Epithelial cell of prostate (primary cell): ENCODE measurements at places on chromosomes 12 and 14.
A peak's percentile ranks its signal among the peaks of the same experiment; 100 is the strongest.

- DNase-seq: no peak
Observed at GRCh38 chr12:47066278-47067025, 13.0 kb upstream of the PCED1B start.

GRCh38 chr12:1935700-1936378 lies 17.4 kb upstream of the CACNA2D4 start:
- DNase-seq: no peak

- DNase-seq: no peak
Observed at GRCh38 chr12:53659571-53659981, 16.3 kb downstream of the ATP5MC2 start.

GRCh38 chr14:52848626-52849025 lies 57.2 kb upstream of the GNPNAT1 start:
- DNase-seq: no peak

DNA sequence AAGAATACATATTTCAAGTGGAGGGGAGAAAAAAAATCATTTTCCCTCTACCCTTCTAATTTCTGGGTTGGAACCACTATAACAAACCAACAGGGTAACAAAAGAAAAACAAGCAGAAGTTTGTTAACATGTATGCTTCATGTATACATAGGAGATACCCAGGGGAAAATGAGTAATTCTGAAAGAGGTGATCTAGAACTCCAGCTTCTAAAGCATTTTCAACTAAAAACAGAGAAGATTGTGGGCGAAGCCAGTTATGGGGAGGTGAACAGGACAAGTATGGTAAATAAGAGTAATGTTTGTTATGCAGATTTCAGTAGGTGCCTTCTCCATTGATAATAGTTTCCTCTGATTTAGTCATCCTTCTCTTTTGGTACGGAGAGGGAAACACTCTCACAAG lies 16.7 kb downstream of the FNTB start:
- no peak for DNase-seq

GRCh38 chr12:124453419-124454351 lies 113.7 kb downstream of the NCOR2 start:
- no peak for DNase-seq

- DNase-seq: no peak
Observed at GRCh38 chr12:71726548-71726947, 28.1 kb upstream of the RAB21 start.

GRCh38 chr12:117018685-117019084 lies 80.5 kb downstream of the TESC start:
- no peak for DNase-seq

- peak; percentile 40 for DNase-seq
Observed at GRCh38 chr14:79971330-79971729, 240.0 kb downstream of the DIO2 start.

GRCh38 chr14:85752175-85752574 lies 222.2 kb downstream of the FLRT2 start:
- DNase-seq: no peak

DNA sequence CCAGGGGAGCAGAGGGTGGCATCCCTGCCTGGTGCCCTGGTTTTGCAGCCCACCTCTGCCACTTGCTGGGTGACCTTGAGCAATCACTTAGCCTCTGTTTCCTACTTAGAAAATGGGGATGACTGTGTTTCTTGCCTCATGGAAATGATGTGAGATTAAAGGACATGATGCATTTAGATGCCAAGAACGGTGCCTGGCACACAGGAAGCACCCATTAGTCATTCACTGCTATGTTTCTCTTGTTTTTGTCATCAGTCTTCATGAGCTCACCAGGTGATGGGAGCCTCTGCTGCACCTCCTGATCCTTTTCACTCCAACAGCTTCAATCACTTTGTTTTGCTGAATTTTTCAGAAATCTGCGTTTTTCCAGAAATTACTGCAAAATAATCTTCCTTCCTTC lies 23.6 kb upstream of the ATF1 start:
- DNase-seq: no peak

DNA sequence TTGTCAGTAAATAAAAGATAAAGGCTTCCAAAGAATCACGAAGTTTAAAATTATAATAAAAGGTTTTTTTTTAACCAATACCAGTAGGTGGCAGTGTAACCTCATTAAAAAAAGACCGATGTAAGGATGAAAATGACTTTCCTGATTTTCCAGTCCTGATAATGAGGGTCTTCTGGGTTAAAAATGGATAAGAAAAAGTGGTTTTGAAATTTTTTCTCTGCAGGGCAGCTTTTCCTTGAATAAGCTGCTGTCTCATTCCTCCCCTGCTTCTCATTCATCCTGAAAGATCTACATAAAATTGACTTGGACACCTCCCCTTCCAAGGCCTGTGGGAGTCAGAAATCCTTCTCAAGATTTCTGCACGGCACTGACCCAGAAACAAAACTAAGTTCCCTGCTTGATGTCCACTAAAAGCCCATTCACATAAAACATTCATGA lies 58.9 kb upstream of the FBXO33 start:
- DNase-seq: no peak

- DNase-seq: no peak
Observed at GRCh38 chr14:31340297-31341063, 79.9 kb downstream of the HEATR5A start.

GRCh38 chr12:101343893-101344292 lies 63.7 kb downstream of the ARL1 start:
- no peak for DNase-seq

DNA sequence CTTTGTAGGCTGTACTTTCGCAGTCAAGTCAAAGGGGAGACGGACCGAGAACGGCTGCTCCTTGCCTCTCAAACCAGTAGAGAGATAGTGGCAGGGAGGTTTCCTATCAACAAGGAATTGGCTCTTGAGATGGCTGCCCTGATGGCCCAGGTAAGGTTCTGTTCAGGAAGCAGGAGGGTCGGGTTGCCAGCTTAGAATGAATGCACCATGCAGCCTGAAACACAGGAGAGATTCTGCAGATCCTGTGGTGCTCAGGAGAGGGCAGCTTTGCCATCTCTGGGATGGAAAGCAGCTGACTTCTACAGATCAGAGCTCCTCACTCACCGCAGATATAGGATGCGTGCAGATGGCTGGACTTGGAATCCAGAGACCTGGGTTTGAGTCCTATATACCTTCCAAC lies 18.0 kb downstream of the PIGH start:
- no peak for DNase-seq

DNA sequence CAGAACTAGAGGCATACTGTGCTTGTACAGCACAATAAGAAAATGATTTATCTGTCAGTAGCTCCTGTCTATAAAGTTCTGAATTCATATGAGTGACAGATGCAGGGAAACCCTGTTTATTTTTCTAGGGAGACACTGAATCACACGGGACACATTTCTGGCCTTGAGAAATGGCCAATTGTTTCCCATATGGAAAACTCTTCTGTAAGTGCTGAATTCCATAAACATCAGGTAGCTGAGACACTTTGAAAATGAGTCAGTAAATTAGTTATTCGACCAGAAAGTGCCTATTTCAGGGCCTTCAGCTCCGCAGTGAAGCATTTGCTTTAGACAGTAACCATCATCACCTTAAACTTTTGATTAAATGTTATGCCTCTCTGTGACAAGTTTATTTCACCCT lies 184.4 kb downstream of the TMEM132D start:
- no peak for DNase-seq
